Activated gamma-delta T cell treated with anti-CD3 and anti-CD28 coated beads, Interleukin-2, amount 50 U/mL, for 16 hours (primary cell): ENCODE measurements at places on chromosomes 7 and 10.

DNA sequence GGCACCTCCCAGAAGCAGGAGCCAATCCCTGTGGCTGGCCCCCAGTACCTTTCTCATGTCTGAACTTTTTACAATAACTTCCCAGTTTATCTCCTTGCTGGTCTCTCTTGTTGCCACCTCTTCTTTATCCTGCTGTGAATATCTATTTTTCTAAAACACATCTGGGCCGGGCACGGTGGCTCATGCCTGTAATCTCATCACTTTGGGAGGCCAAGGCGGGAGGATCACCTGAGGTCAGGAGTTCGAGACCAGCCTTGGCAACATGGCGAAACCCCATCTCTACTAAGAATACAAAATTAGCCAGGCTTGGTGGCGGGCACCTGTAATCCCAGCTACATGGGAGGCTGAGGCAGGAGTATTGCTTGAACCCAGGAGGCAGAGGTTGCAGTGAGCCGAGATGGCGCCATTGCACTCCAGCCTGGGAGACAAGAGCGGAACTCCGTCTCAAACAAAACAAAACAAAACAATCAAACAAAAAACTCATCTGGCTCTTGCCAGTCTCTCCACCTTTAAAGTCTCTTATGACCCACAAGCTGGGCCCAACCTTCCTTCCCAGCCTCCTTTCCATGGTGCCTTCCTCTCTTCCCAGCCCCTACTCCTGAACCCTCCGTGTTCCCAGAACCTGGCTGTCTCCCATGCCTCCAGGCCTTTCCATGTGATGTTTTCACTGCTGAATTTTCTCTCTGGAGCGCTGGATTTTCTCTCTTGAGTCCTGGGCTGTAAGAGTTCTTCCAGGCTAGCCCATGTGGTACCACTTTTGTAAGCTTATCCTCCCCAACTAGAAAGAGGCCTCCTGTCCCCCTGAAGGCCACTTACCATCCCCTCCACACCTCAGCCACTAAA, 51.3 kb downstream of the HIP1 start:
- no peak for DNase-seq

DNA sequence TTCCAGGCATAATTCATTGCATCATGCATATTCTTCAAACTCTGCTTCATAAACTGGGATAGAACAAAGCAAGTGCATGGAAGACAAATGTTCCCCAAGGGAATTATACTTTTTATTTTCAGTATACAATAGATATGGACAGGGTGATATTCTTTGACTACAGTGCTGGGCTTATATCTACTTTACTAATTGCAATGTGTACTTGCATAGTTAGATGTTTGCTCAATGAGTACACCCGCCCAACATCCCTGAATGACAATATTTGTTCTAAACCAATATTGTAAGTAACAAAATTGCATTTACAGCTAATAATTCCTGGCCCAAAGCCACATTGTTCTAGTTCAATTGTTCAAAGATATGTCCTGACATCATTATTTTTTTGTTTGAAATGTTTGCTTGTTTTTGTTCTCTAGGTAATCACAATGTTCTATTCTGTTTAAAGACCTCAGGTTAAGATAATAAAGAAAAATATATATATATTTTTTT, 171.4 kb downstream of the PTN start:
- no peak for DNase-seq

DNA sequence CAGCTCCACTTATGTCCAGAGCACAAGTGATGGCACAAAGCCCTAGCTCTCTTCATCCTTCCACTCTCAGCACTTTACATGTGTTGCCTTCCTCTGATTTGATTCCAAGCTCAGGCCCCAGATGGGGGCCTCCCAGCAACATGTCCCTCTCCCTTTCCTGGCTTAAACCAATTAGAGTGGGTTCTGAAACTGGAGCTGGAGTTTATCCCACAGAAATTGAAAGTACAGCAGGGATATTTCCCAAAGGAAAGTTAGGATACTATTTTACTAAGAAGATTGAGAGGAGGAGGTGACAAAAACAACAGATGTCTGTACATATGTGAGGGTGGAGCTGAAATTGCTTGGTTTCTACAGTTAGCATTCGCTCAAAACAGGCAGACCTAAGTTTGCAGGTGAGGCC, 724.6 kb downstream of the AUTS2 start:
- DNase-seq, result no peak

- DNase-seq, result no peak
Observed at GRCh38 chr7:55568613-55569268, 3.6 kb downstream of the VOPP1 start.
